ENCODE measurements at places on chromosomes 13 and 19.
A peak's percentile ranks its signal among the peaks of the same experiment; 100 is the strongest.

DNA sequence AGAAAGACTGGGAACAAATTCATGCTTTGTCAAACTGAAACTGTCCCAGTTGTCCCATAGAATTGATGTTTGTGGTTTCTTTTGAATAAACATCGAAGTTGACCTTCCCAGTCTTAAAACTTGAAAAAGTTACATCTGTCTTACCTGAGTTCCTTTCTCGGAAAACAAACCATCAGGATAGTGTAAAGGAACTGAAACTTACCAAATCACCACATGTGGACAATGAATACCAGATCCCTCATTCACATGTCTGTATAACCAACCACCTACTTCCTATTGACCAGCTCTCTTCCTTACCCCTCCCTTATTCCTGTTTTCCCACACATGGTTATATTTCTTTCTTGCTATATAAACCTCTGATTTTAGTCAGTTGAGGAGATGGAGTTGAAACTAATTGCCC, 791.7 kb upstream of the PCDH20 start:
- no peak for DNase-seq

GRCh38 chr19:49393881-49394280, 5.8 kb downstream of the KASH5 start:
- DNase-seq = no peak

GRCh38 chr19:33343859-33344572, 29.5 kb upstream of the CEBPG start:
- DNase-seq = peak; percentile 18

DNA sequence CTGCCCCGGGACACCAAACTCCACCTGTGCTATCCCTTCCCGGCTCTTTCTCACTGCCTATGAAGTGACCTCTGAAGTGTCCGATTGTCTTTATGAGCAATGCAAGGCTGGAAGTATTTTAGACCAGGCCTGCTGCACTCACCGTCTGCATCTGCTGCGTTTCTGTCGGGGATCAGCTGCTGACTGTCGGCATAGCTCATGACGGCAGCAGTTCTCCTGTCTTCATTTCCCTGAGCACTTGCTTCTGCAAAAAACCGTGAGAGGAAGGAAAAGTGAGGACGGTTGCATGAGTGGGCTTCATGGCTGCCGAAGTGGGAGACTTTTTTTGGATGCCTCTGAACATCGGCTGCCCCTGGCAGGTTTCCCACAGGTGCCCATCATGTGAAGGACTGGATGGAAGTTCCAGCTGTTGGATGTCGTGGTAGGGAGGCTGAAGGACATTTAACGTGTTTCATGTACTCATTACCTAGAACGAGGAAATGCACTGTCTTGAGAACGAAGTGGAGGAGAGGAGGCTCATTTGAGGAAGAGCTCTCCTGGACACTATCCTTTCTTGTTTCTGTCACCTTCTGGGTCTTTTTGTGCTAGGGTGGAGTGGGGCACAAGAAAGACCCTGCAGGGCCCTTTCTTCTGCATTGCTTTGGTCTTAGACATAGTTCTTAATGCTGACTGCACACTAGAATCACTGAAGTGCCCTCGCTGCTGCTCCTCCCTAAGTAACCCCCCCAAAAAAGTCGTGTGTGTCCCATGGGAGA, 94.7 kb downstream of the RNASEH2B start:
- no peak for DNase-seq

DNA sequence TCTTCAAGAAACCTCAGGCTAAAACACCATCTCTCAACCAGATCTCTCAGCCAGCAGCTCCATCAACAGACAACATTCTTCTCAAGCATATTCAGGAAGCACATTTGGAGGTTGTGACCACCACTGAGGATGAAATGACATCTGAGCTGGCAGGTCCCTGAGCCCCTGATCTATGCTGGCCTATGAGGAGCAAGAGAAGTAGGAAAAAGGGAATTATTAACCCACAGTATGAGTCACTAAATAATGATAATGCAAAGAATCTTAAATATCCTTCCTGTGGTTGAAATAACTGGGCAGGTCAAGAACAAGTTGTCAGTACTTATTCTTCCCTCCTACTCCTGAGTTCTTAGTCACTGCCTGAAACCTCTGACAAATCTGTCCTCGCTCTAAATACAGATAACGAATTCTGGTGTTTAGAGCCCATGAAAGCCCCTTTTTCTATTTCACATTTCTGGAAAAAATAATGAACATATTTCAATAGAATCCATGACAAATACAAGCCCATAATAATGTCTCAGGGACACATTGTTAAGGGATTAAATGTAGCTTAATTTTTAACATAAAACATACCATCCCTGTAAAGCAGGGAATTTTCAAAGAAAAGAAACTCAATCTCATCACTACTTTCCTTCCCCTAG, 225.8 kb upstream of the IRS2 start:
- DNase-seq = no peak

- DNase-seq = no peak
Measured at GRCh38 chr19:2867025-2867991, at the start of gene ZNF556. ZNF556 (plus strand) TSS chr19:2867335; CDS start chr19:2867422, 87 bp downstream.

GRCh38 chr19:34654796-34655195, 22.2 kb downstream of the SCGB2B2 start:
- DNase-seq = no peak

- DNase-seq = no peak
Measured at GRCh38 chr13:76795701-76796695, 90.2 kb downstream of the KCTD12 start.

GRCh38 chr19:51441410-51442390, 16.6 kb downstream of the SIGLEC8 start:
- no peak for DNase-seq

GRCh38 chr13:103952183-103952582, 886.0 kb upstream of the SLC10A2 start:
- no peak for DNase-seq
